Vagina (tissue), 2 donors: ENCODE measurements at places on chromosomes 2 and 18.

DNA sequence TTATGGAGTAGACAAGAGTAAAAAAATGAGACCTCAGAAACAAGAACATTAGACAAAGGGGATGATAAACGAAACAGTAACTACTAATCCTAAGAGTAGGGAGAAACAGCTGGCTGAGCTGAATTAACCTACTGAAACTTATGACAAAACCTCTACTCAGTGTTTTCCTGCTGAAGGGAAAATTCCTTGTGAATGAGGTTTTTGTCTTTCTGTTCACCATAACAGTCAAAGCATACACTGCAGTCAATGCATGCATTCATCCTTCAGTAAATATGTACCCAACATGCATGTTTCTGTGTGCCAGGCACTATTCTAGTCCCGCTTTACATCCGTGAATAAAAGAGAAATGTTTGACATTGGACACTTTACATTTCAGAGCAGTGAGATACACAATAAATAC lies 805.6 kb upstream of the KLHL29 start:
- H3K4me1 ChIP-seq = no peaks in the 10 kb centered on the region
- no peak overlapping the region for H3K27ac ChIP-seq
- no peak overlapping the region for H3K4me3 ChIP-seq
- no peaks in the 10 kb centered on the region for H3K27me3 ChIP-seq
- DNase-seq = no peak

DNA sequence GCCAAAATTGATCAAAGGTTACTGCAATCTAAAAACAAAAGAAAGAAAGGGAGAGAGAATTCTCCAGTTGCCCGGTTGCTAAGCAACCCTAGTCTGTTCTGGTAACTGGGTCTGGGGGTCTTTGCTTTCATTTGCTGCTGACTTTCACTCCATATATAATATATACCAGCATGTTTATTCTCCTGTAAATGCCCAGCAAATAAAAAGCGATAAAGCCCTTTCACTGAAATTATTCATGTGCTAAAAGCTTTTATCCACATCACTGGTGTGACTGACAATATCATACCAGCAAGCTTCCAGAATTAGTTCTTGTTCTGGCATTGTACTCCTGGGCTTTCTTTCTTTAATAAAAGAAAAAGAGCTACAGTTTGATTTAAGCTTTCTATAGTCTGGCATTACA lies 75.5 kb upstream of the ST8SIA3 start:
- no peak overlapping the region for H3K4me3 ChIP-seq
- no peaks in the 10 kb centered on the region for H3K36me3 ChIP-seq
- no peak overlapping the region for H3K27ac ChIP-seq
- H3K27me3 ChIP-seq = no peaks in the 10 kb centered on the region

DNA sequence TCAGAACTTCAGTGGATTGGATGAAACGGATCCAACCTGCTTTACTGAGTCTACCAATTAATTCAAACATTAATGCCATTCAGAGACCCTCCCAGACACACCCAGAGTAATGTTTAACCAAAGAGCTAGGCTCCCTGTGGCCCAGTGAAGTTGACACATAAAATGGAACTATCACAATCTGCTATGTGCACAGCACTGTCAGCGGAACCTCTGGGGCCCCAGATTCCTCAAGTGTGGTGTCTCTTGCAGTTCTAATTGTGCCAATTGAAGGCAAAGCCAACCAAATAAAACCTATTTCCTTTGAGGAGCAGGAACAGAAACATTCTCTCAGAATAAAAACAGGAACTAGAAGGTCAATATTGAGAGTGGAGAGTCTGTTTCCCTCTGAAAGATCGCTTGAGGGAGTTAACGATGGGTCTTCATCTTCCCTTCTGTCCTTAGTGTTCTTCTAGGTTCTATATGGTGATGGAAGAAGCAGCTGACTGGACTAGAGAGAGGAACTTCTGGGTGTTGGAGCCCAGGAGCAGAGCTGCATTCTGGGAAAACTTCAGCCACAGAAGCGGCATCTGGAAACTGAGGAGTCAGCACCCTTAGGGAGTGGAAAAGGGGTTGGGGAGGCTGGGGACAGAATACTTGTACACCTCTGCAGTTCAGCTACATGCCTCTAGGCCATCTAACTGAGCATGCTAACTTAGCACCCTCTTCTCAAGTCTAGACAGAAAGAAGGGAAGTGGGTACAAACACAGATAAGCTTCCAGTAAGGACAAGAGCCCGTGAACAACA lies 174.4 kb upstream of the FBXO11 start:
- H3K4me3 ChIP-seq = no peak overlapping the region
- no peak overlapping the region for H3K27ac ChIP-seq
- H3K27me3 ChIP-seq = no peaks in the 10 kb centered on the region
- no peaks in the 10 kb centered on the region for H3K36me3 ChIP-seq

- no peak overlapping the region for H3K4me3 ChIP-seq
- no peak for DNase-seq
- no peaks in the 10 kb centered on the region for H3K4me1 ChIP-seq
- H3K36me3 ChIP-seq = peaks cover 26% of the 10 kb centered on the region
Measured at GRCh38 chr2:42706836-42707235, 57.1 kb downstream of the OXER1 start.

DNA sequence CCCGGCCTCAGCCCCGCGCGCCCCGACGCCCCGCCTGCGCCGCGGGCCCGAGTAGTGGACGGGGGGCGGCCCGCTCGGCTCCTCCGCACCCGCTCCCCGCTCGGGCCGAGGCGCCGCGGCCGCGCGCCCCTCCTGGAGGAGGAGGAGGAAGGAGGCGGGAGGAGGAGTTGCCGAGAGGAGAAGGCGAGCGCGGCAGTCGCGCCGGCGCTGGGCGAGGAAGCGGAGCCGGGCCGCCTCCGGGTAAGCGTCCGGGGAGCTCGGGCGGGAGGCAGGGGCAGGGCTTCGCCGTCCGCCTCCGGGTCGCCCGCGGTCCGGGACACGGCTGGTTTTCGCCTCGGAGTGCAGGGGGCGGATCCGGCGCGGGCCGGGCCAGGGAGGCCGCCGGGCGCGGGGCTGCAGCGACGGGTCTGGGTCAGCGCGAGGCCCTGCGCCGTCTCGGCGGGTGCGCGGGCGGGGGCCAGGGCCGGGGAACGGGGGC lies at the start of gene SOCS6:
Gene SOCS6 (plus strand): TSS at position 195 of the 478 bp plus-strand sequence. CDS start 35,624 bp downstream, outside the sequence.
- H3K36me3 ChIP-seq = no peaks in the 10 kb centered on the region
- H3K27me3 ChIP-seq = no peaks in the 10 kb centered on the region
- H3K27ac ChIP-seq = peak within 1 kb of the TSS; percentile 88
- H3K4me1 ChIP-seq = peaks cover 39% of the 10 kb centered on the region

DNA sequence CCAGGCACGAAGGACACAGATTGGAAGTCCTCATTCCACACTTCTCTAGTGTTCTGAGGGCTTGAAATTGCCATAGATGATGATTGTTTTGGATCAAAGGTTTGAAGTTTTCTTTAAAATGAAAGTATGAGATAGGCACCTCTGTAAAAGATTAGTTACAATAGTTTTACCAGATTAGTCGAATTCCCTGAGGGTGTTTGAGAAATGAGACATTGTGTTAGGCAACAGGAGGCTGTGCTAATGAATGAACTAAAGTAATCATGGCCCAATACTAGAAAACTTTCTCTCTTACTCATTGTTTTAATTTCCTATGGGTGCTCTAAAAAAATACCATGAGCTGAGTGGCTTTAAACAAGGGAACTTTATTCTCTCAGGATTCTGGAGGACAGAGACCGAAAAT lies 421.7 kb downstream of the RNF144A start:
- H3K4me3 ChIP-seq = no peak overlapping the region
- no peaks in the 10 kb centered on the region for H3K27me3 ChIP-seq
- no peak for DNase-seq
- H3K27ac ChIP-seq = no peak overlapping the region

DNA sequence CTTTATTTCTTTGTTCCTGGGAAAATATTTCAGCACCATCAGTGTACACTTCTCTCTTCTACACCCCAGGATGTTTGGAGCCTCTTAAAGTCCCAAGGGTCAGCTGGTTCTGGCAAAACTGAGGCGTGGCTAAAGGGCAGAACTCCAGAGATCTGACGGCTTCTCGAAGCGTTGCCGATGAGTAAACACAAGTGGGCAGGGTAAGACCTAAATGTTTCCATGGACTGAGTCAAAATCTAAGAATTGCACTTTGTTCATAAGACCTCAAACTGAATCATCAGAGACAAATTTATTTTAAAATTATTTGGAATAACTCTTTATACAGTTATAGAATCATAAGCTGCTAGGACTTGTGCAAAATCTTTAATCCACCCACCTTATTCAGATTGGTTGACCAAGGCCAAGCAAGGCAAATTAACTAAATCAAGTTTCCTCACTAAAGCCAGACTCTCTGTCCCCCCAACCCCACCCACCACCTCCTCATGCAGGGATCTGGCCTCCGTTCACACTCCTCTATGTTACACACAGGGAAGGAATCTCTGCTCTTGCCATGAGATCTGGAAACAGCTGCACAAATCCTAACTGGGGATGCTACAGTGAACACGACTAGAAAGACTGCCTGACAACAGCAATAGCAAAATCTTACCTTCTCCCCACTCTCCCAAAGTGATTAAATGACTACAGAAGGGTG lies 342.6 kb upstream of the KLHL29 start:
- no peak for DNase-seq
- no peaks in the 10 kb centered on the region for H3K36me3 ChIP-seq
- no peak overlapping the region for H3K4me3 ChIP-seq
- no peaks in the 10 kb centered on the region for H3K27me3 ChIP-seq
- H3K4me1 ChIP-seq = peaks cover 6% of the 10 kb centered on the region

DNA sequence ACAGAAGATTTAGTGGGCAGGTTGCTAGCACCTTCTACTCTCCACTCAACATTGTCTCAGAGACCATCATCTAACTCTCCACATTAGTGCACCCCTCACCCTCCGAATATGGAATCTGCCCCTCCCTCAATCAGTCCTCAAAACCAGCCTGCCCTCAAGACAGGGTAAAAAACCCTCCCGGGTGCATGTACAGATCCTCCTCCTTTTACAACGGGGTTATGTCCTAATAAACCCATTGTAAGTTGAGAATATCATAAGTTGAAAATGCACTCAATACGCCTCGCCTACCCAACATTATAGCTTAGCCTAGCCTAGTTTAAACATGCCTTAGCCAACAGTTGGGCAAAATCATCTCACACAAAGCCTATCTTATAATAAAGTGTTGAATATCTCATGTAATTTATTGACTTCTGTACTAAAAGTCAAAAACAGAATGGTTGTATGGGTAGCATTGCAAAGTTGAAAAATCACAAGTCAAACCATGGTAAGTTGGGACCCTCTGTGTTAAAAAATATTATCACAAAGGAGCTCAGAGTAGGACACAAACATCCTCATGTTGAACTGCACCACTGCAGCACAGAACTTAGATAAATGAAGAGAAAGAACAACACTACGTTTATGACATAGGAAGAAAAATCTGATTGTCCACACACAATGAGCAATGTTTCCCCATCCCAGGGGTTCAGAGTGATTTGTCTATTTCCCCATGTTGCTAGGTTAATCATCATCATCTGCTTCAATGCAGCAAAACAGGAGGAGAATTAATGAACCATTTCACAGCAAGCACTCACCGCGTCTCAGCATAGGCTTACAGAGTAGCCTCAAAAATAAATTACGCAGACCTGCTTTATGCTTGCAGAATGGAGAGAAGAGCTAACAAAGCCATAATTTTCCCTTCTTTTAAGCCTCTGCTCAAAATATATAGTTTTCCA lies 184.1 kb upstream of the ARL4C start:
- DNase-seq = no peak
- no peak overlapping the region for H3K4me3 ChIP-seq
- H3K4me1 ChIP-seq = peaks cover 20% of the 10 kb centered on the region
- no peaks in the 10 kb centered on the region for H3K36me3 ChIP-seq

- H3K27ac ChIP-seq = no peak overlapping the region
- H3K27me3 ChIP-seq = no peaks in the 10 kb centered on the region
- H3K36me3 ChIP-seq = no peaks in the 10 kb centered on the region
- H3K4me3 ChIP-seq = no peak overlapping the region
- DNase-seq = no peak
Measured at GRCh38 chr2:111126581-111126980, 5.9 kb downstream of the BCL2L11 start.

DNA sequence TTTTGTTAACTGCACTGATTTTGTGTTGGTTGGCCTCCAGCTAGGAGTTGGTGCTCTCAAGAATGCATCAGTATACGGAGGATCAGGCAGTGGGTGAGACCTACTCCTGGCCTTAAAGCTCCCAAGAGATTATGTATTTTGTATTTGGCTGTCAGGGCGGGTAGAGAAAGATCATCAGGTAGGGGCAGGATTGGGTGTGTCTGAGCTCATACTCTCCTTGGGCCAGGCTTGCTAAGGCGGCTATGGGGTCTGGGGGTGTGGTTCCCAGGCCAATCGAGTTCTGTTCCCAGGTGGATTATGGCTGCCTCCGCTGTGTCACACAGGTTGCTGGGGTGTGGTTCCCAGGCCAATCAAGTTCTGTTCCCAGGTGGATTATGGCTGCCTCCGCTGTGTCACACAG lies 28.9 kb upstream of the IL1RN start:
- no peak for DNase-seq
- no peak overlapping the region for H3K27ac ChIP-seq
- H3K27me3 ChIP-seq = no peaks in the 10 kb centered on the region
- no peak overlapping the region for H3K4me3 ChIP-seq
- H3K4me1 ChIP-seq = no peaks in the 10 kb centered on the region

GRCh38 chr2:178860551-178860950 lies 53.3 kb upstream of the TTN start:
- H3K4me3 ChIP-seq = no peak overlapping the region
- DNase-seq = no peak
- no peaks in the 10 kb centered on the region for H3K27me3 ChIP-seq
- no peaks in the 10 kb centered on the region for H3K36me3 ChIP-seq

GRCh38 chr2:11573418-11574175 lies 39.8 kb downstream of the GREB1 start:
- peaks cover 17% of the 10 kb centered on the region for H3K4me1 ChIP-seq
- no peaks in the 10 kb centered on the region for H3K27me3 ChIP-seq
- no peak overlapping the region for H3K4me3 ChIP-seq
- peaks cover under 1% of the 10 kb centered on the region for H3K36me3 ChIP-seq
- no peak overlapping the region for H3K27ac ChIP-seq
- DNase-seq = no peak

- no peak overlapping the region for H3K27ac ChIP-seq
- DNase-seq = no peak
- no peaks in the 10 kb centered on the region for H3K27me3 ChIP-seq
- no peaks in the 10 kb centered on the region for H3K4me1 ChIP-seq
Measured at GRCh38 chr2:51511002-51511401, 479.1 kb upstream of the NRXN1 start.

DNA sequence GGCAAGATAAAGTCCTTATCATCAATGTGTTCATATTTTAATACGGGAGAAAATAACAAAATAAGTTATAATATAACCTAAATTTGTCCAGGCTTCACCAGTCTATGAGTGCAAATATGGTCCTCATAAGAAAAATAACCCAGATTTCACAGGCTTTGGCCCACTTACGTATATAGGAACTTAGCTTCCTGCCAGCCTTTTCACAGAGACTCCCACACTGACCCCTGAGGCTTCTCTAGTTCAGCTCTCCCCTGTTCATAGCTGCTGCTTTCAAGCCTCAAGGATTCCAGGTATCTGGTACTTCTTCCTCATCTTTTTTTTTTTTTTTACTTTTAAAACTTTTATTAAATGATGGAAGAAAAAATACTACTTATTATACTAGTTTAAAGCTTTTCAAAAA lies 74.9 kb upstream of the PELI1 start:
- no peaks in the 10 kb centered on the region for H3K36me3 ChIP-seq
- no peak for DNase-seq
- no peak overlapping the region for H3K27ac ChIP-seq
- H3K27me3 ChIP-seq = no peaks in the 10 kb centered on the region
